ENCODE measurements at places on chromosomes 7 and 10.
A peak's percentile ranks its signal among the peaks of the same experiment; 100 is the strongest.

DNA sequence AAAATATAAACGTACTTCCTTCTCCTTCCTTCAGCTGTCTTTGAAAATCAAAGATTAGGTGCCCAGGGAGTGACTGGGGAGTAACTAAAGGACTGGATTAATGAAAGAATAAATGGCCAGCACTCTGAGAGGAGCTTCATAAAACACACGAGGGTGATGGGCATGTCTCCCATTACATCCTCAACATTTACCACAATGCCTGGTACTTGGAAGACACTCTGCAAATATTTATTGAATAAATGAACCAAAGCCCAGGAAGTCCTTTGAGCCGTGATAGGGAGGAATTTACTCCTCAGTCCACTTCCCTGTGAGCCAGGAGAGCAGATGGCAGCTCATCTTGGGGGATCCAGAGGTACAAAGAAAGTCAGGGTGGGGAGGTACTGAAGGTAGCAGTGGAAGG is 96.3 kb downstream of the RAB11FIP2 start:
- DNase-seq: no peak

DNA sequence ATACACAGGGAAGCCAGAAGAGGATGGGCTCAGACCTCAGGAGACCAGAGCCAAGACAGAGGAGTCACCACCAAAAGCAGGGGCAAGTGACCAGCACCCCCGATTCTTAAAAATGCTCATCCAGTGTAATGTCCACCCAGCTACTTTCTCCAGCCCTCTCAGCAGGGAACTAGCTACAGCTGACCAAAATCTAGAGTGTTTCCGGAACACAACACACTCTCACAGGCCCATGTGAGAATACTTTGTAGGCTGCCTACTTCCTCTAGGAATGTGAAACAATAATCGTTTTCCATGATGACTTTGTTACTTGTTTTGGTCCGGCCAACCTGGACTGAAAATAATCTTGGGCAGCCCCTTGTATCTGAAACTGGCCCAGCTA is 14.5 kb downstream of the PSAP start:
- DNase-seq: peak; percentile 41

DNA sequence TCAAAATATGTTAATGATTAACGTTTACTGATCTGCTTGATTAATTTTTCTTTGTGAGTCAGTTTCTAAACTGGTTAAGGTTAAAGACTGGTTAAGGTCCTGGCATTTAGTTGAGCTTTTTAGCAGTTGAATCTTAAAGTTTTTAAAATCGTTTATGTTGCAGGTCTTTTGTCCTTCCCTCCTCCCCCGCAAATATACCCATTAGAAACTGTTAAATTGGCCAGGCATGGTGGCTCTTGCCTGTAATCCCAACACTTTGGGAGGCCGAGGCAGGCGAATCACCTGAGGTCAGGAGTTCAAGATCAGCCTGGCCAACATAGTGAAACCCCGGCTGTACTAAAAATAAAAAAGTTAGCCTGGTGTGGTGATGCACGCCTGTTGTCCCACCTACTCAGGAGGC is 100.9 kb downstream of the PODXL start:
- no peak for DNase-seq

GRCh38 chr10:121284936-121285335 is 313.3 kb downstream of the FGFR2 start:
- DNase-seq: no peak

GRCh38 chr7:122949186-122949585 is 46.3 kb downstream of the TAS2R16 start:
- no peak for DNase-seq

- no peak for DNase-seq
Observed at GRCh38 chr10:100685331-100685730, 60.1 kb upstream of the PAX2 start.

GRCh38 chr7:89072081-89072480 is 276.5 kb upstream of the TEX47 start:
- DNase-seq: no peak

DNA sequence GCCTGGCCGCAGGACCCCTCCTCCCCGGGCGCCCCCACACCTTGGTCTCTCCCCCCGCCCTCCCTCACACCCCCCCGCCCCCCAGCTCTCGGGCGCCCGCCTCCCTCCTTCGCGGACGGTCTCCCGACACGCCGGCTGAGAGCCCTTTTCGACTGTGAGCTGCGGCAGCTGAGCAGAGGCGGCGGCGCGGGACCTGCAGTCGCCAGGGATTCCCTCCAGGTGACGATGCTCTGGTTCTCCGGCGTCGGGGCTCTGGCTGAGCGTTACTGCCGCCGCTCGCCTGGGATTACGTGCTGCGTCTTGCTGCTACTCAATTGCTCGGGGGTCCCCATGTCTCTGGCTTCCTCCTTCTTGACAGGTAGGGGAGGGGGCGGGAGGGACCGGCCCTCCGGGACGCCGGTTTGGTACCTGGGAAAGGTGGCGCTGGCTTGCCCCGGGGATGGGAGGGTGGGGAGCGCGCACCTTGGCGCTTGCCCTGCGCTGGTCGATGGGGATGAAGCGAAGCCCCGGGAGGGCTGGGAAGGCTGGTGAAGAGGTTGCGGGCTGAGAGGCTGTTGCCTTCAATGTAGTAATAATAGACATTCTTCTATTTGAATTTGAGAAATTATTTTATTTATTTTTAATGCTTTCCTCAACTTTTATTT is at the start of gene BMPER:
TSS of gene BMPER (plus strand) at position 151 of the 644 bp plus-strand sequence. CDS start at position 226, 75 bp downstream.
- peak; percentile 82 for DNase-seq

DNA sequence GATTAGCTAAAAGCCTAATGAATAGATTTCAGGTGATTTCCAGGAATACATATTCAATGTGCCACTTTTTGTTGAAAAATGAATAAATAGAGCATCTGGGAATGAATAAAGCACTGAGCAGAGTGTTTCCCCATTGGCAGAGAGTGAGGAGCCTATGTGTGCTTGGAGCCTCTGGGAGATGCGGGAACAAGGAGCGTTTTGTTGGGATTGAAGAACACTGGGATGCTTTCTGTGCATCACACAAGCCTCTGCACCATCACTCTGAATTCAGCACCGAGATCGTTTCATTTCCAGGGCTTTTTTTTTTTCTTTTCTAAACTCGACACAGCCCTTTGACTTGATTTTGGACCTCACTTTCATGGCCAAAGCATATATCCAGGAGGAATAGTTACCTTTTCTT is 111.4 kb downstream of the BAMBI start:
- no peak for DNase-seq

DNA sequence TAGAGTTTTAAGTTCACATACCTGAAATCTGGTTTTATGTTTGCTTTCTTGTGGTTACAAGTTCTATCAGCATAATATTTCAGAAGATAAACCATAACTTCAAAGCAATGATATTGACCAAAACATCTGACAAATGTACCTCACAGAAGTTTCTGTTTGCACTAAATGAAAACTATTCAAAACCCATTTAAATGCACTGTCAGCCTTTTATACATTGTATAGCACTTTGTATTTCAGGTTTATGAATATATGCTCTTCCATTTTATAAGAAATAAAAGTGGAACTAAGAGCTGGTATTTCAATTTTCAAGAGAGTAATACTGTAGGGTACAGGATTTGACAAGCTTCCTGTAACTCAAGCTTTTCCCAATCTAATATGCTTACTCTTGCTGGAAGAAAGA is 388.6 kb upstream of the MBL2 start:
- DNase-seq: no peak

DNA sequence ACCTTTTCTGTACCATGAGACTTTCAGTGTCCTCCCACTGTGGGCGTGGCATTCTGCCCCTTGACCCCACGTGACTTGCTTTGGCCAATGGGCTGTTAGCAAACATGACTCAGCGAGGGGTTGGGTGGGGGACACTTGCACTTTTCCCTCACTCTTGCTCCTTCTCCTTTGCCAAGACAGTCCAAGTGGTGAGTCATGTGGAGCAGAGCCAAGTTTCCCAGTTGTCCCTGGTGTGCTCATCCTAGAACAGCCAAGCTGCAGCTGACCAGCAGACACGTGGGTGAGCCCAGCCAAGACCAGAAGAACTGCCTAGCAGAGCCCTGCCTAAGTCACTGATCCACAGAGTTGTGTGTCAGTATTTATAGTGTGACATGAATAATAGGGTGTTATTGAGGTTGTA is 82.8 kb upstream of the CPXM2 start:
- DNase-seq: no peak

DNA sequence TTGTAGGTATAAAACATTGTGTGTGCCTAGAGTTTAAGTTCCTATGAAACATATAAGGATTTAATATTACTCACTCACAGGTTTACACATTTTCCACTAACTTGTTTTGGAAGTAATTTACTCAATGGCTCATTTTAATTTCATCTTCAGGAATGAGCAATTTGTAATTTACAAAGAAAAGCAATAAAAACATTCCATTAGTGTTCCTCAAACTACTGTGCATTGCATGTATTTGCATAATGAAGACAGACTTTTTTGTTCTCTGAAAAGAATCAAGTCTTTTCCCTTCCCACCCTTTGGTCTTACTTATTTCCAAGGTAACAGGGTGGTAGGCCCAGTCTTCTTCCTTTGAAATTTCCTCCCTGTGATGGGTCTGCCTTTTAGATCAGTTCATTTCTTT is 61.2 kb downstream of the EPDR1 start:
- no peak for DNase-seq

DNA sequence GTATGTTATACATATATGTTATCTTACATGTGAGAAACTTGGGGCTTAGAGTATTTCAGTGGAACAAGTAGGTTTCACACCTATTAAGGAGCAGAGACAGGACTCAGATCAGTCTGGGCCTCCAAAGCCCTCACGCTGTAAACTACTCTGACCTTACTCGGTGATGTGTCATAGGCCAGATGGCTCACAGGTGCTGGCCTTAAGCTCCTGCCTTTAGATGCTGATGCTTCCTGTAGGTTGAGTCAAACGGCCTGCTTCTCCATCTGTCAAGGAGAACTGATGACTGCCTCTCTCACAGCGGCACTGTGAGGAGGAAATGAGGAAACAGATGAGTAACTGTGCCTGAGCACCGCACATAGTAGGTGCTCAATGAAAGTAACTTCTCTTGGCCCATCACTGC is 312.6 kb upstream of the COBL start:
- DNase-seq: no peak

GRCh38 chr10:86020134-86020533 is 346.5 kb downstream of the GRID1 start:
- DNase-seq: no peak

- peak; percentile 39 for DNase-seq
Observed at GRCh38 chr7:149624006-149624405, 126.4 kb upstream of the ZNF746 start.

GRCh38 chr7:99828811-99829210 is 998 bp downstream of the CYP3A43 start:
- no peak for DNase-seq

DNA sequence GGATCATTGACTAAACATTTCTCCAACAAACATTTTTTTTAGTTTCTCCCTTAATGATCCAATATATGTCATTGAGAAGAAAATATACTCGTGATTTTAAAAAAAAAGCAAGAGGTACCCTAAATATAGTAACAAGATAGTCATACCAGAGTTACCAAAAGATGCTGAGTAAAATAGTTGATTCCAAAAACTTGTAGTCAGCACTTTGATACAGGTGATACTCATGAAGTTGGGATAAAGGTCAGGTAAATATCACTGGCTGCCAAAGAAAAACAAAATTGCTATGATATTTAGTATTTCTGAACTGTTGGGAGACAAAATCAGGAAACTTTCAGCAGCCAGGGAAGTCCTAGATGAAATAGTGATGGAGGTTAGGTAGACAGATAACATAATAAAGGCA is 225.3 kb downstream of the DYNC1I1 start:
- no peak for DNase-seq

GRCh38 chr7:50739744-50740435 is 42.8 kb downstream of the GRB10 start:
- DNase-seq: no peak

DNA sequence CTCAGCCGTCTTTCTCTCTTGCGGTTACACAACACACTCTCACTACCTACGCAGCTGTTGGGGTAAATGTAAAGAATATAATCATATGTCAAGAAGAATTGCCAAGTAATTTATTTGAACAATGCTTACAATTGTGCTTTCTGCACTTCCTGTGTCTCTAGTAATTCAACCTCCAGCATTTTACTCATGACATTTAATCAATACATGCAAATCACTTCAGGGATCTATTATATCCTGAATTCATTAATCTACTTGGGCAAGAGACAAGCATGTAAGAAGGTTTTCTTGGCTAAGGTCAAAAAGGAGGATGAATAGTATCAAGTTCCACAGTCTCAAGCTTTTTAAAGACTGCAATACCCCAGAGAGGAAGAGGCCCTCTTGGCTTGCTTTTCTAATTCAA is 562.9 kb upstream of the ADARB2 start:
- no peak for DNase-seq

DNA sequence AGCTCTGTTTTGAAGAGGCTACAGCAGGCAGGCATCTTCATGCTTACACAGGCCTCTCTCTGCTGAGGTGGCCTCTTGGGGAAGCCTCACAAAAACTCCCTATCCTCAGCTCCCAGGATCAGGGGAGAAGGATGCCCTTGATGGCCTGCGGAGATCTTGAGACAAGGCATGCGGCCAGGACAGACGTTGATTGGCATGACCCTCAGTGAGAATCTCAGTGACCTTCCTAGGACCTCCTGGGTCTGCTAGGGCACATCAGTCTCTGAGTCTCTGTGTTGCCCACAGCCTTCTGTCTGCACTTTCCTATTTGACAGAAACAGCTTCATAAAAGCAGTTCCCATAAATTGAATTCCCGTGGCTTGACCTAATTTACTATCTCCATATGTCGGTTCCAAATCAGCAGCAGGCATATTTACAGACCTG is 1005.8 kb upstream of the C7orf33 start:
- DNase-seq: no peak

- no peak for DNase-seq
Observed at GRCh38 chr7:152711444-152711944, 35.6 kb upstream of the XRCC2 start.

- no peak for DNase-seq
Observed at GRCh38 chr10:12949248-12949647, 52.3 kb downstream of the CCDC3 start.

GRCh38 chr10:12154516-12154915 is 25.0 kb downstream of the SEC61A2 start:
- no peak for DNase-seq

- no peak for DNase-seq
Observed at GRCh38 chr7:37181550-37181932, 267.1 kb downstream of the ELMO1 start.

GRCh38 chr10:64636461-64636860 is 1115.3 kb downstream of the REEP3 start:
- DNase-seq: no peak

DNA sequence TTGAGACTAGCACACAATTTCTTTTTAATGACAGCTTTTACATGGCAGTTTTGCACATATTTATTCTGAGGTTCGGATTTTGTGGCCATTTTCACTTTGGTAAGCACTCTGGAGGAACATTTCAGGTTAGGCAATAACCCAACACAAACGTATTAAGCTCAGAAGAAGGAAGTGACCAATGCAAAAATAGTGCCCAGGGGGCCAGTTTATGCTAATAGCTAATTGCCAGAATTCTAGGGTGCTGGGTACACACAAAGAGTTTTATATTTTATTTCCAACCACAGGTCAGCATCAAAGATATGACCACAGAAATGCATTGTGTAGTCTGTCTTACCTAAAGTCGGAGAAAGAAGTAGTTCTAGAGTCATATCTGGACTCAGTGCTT is 8.4 kb upstream of the AGR2 start:
- DNase-seq: no peak

- DNase-seq: no peak
Observed at GRCh38 chr7:81925530-81925929, 155.7 kb upstream of the HGF start.

Data from GM03348 (cell line).